ENCODE measurements at places on chromosomes 16 and 17.

DNA sequence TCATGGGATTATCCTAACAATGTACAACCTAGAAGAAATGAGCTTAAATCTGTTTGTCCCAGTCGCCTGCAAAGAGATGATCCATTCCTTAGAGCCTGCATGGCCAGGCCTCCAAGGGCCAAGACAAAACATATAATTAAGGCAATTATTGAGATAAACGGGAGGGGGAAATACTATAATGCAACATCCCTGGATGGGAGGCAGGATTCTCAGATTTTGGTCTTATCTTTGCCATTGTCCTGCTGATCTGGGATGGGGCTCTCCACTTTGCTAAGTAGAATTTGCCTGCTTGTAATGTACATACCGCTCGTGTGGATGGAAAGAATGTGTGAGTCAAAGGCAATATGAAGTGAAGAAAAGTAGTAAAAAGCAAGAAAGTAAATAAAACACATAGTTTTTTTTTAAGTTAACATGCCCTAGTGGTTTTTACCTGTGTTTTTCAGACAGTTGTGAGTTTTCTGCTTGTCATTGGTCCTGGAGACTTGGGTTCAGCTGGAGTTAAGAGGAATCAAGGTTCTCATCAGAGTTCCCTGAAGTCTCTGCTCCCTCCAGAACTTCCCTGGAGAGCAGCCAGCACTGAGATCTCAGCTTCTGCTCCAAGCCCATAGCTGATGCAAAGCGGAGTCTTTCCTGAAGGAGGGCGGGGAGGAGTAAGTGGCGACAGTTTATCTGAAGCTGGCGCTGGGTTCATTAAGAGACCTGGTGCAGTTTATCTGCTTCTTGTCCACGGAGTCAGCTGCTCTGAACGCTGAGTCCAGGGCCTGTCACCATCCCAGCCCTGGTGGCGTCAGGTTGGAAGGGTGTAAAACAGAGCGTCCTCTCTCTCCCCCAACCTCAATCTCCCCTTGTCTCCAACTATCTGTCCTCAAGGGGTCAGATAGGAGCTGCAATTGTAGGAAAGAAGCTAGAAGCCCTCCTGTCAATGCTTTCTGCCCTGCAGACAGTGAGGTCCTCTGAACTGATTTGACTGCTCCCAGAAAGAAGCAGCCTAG is 30.1 kb downstream of the HOXB1 start:
- no peak for DNase-seq

- DNase-seq, result no peak
These were observed 17.1 kb upstream of the CORO1A start for GRCh38 chr16:30166202-30166902.

DNA sequence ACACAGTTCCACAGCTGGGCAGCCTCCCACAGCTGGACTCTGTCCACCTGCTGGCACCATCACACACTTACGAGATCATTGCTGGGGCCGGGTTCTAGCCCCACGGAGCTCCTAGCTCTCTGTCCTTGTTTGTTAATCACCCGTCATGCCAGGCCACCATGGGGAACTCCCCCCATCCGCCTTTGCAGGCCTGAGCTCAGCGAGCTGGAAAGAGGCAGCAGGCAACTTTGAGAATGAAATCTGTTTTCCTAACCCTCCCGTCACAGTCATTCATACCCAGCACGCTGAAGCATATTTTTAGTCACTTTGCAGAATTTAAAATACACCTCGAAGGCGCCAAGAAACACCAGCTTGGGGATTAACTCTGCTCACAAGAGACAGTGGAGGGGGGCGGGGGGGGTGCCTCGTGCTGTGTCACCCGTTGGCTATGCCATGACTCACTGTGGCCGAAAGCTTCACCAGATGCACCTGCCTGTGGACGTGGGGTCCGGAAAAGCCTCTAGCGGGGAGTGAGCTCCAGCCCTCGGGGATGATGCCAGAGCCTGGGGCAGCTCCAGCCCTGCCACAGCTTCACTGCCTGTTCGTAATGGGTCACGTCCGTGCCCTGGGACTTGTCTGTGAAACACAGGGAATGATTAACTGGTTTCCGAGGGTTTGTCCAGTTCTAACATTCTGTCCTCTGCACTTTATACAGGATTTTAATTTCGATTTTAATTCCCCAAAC is 1.4 kb upstream of the SPNS2 start:
- no peak for DNase-seq

DNA sequence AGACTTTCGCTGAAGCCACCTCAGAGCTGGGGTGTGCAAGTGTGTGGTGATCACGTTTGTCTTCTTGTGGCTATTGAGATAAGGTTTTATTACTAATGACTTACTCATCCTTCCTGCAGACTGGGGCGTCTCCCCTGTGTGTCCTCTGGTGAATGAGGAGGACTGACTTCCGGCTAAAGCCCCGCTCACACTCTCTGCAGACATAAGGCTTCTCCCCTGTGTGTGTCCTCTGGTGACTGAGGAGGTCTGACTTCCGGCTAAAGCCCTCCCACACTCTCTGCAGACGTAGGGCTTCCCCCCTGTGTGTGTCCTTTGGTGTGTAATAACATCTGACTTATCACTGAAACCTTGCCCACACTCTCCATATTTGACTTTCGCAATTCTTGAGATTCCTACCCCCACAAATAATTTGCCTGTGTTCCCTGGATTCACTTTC is 19.4 kb downstream of the PRDM7 start:
- DNase-seq, result no peak

DNA sequence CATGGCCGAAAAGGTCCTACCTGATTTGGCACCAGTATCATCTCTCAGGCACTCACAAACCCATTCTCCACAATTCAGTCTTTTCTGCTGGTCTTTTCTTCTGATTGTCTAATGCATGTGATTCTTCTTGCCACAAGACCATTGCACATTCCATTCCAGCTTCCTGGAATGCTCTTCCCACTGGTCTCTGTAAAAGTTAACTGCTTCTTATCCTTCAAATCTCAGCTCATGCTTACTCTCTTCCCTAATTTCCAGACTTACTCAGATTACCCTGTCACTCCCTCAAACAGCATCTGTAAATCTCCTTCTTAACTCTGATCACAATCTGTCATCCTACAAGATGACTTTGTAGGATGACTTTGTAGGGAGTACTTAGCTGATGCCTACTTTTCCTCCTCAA is 320.2 kb downstream of the MAP2K6 start:
- DNase-seq, result no peak

DNA sequence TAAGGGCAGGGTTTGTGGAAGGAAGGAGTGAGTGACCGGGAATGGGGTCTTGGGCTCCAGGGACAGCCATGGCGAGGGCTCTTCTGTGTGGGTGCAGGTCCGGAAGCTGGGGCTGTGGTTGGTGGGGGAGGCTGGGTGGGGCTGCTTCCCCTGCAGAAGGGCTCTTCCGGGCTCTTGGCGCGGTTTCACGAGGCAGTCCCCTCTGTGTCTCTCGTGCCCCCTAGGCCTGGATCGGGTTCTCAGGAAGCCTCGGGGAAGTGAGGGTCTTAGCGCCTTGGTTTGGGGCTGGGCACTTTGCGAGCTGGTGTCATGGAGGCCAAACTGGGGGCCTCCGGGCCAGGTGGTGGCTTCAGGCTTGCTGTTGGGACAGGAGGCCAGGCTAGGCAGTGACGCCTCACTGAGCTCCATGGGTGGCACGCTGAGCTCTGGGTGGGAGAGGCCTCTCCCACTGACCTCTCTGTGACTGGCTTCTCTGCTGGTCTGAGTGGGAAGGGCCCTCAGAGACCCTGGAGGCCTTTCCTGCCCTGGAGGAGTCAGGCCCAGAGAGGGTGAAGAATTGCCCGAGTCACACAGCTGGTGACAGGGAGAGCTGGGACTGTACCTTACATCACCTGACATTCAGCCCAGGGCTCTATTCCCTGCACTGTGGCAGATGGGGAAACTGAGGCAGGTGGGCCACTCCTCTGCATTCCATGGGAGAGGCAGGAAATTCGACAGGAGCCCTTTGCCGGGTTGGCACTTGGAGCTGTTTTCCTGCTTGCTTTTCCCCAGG is 8.2 kb downstream of the ADCY7 start:
- no peak for DNase-seq

GRCh38 chr16:69880640-69881133 is 70.4 kb upstream of the CLEC18A start:
- DNase-seq, result no peak

- DNase-seq, result no peak
These were observed 24.3 kb downstream of the PLA2G10 start for GRCh38 chr16:14669776-14670175.

DNA sequence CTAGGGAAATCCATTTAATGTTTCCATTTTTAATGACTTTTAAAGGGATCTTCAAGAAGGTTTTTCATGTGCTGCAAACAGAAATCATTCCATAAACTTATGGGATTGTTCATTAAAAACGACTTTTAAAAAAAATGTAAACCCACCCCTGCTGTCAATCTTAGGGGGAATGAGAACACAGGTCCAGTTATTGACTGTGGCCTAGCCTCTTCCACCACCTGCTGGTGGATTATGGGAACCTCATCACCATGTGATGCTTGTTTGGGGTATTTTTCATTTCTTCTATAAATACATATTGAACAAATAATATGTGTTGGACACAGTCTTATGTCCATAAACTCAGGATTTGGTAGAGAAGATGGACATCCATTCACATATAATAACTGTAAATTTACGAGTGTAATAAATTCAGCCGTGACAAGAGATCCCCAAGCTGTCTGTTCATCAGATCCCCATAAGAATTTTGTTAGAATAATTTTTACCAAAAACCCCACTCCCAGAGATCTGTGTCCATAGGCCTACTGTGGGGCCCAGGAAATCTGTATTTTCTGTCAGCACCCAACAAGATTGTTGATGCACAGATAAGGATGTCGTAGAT is 42.0 kb upstream of the TMC5 start:
- DNase-seq, result no peak

DNA sequence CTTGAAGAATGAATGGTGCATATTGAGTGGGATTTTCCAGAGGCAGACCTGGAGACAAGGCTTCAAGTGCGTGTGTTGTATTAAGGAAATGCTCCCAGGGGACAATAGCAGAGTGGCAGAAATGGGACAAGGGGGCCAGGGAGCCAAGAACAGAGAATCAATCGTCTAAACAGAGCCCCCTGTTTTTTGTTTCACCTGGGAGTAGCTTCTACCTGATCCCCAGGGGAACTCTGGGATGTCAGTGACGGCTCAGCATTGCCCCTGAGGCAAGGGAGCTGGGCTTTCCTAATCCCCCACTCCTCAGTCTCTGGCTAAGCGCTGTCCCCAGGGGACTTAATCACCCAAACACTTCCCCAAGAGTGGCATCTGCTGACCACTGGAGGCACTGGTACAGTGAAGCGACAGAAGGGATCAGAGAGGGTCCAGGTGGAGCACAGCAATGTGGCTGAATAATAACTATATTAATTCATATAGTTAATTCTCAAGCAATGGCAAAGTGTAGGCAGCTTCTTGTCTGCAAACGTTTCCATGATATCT is 35.7 kb upstream of the C16orf78 start:
- peak; percentile 19 for DNase-seq

GRCh38 chr17:71793518-71793917 is 327.3 kb upstream of the SOX9 start:
- no peak for DNase-seq

DNA sequence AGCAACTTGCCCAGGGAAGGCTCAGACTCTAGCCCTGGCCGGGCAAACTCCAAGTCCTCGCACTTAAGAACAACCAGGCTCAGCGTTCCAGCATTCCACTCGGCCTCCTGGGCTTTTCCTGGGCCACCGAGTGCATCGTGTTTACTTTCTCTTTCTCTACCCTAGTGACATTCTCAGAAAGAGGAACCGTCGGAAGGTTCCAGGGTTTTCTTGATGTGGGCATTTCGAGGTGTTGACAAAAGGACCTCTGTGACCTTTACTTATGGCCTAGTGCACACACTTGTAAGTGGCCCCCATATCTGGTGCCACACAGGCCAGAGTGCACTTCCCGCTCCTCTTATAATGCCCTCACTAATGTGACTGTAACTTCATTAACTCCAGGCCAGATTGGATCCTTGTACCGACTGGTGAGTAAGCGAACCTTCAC is 3.1 kb upstream of the BANP start:
- DNase-seq, result no peak

GRCh38 chr17:76672270-76672851 is 28.8 kb upstream of the ST6GALNAC1 start:
- no peak for DNase-seq

DNA sequence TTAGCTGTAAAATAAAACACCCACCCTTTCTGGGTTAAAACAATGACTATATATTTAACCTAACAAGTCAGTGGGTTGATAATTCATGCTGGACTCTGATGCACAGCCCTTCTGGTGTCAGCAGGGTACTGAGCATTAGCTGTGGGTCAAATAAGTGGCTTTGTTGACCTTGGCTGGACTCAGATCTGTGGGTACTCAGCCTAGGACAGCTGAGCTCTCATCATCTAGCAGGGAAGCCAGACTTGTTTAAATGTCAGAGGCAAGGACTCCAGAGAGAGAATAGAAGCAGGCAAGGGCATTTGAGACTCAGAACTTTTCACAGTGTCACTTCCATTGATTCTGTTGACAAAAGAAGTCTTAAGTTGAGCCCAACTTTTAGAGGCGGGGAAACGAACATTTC is 1063.8 kb upstream of the CDH8 start:
- DNase-seq, result no peak

DNA sequence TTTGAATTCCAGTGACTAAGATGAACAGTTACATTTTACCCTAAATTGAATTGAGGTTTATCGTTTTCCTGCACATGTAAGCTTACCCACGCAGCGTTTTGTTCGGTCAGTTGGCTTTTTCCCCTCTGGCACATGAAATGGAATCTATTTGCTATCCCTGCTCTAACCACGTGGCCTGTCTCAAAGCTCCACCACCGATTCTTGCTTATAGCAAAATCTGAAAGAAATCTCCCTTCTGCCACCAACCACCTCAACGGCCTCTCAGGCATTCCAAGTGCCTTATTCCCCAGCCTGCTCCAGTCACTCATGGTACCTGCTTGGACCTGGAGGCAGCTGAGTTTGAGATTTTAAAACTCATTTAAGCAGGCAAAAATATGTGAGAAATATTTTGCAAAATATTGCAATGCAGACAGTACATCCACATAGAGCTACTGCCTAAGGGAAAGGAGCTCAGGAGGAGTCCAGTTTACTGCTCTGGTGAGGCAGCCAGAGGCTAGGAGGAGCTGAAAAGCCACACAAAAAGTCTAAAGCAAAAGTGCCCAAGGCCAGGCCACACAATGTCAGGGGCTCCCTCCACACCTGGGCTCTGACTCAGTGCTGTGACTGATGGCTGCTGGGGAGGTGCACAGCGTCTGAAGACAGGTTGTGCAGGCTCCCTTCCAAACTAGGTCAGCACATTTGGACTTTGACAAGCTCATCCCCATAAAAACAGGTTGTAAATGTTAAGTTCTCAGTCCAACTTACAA is 26.4 kb downstream of the ARHGAP17 start:
- DNase-seq, result no peak

- DNase-seq, result no peak
These were observed 20.0 kb upstream of the ITGAX start for GRCh38 chr16:31334934-31335333.

- DNase-seq, result no peak
These were observed 50.7 kb downstream of the TANGO6 start for GRCh38 chr16:68893710-68894705.

All from NCI-H187 (cell line).